Left ventricle myocardium inferior (tissue), 1 donor: ENCODE measurements at places on chromosomes 6 and 20. TPM values are rescaled to one million over a fixed set of nuclear protein-coding genes. Genes with fewer than 3 reads are reported as not detected.

The OPN5 gene
- total RNA-seq, result not detected

- no peak for DNase-seq
Observed at GRCh38 chr6:15709651-15710269, 46.9 kb upstream of the DTNBP1 start.

- no peak for DNase-seq
Observed at GRCh38 chr20:31698803-31699718, 23.6 kb downstream of the BCL2L1 start.

DNA sequence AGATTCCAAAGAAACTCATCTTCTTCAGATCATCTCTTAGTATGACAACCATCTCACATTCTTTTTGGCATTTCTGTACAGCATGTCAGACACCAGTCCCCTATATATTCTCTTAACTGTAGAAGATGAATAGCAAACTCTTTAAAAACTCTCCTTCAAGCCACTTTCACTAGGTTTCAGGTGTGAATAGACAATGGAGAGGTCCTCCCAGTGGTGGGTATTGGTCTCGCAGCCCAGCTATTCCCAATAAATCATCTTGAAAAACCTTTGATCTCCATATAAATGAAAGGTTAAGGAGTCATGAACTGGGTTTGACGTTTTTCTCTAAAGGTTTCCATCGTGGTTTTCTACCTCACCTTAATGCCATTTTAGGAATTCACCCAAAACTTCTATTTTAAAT, 180.0 kb downstream of the GJA1 start:
- no peak for DNase-seq

The ARMH2 gene
- total RNA-seq, result not detected

The GDAP1L1 gene
- total RNA-seq, result 0.55 TPM

DNA sequence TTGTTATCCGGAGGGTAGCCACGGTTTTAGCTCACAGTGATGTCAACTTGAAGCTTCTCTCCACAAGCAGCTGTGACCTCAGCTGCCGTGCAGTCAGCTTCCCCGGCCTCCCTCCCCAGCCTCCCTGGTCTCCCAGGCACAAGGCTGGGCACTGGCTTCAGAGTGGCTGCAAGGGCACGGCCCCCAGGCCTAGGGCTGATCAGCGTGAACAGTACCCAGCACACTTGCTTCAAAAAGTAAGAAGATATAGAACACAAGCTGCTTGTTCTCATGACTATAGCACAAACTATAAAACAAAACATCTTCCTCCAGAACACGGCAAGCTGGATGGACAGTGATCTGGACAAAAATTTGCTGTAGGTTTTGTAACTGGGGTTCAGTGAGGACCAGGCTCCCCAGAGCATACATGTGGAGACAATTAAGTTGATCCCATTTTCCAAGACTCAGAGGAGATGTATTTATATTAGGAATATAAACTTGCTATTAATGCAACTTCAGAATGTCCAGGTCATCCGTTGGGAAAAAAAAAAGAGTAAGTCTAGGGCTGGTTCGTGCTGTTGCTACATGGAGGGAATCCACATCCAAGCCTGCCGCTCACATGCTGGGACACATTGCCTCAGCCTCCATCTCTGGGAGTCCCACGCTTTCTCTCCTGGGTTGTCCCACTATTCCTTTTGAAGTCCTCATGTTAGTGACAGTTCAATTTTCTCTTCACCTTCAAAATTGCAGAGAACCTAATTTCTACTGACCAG, 199.4 kb upstream of the THBS2 start:
- DNase-seq, result no peak

- no peak for DNase-seq
Observed at GRCh38 chr20:33984182-33984719, 9.5 kb upstream of the RALY start.

DNA sequence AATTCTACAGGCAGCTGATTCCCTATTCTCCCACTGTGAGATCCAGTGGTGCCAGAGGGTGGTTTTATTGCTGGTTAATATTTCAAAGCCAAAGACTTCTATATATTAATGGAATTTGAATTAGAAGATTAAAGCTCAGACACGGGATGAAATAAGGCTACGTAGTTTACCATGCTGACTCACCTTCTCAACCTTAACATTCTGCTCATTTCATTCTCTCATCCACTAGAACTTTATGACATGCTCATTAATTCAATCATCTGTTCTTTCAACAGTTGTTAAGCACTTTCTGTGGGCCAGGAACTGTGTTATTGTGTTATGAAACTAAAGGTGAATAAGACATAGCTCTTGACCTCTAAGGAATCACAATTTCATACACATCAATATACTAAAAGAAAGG, 456.9 kb upstream of the MAP3K7 start:
- DNase-seq, result no peak

DNA sequence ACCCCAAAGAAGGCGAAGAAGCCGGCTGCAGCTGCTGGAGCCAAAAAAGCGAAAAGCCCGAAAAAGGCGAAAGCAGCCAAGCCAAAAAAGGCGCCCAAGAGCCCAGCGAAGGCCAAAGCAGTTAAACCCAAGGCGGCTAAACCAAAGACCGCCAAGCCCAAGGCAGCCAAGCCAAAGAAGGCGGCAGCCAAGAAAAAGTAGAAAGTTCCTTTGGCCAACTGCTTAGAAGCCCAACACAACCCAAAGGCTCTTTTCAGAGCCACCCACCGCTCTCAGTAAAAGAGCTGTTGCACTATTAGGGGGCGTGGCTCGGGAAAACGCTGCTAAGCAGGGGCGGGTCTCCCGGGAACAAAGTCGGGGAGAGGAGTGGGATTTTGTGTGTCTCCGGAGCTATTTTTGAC, 69.6 kb downstream of the HFE start:
- peak; percentile 45 for DNase-seq

The SPATS1 gene
- not detected for total RNA-seq

- DNase-seq, result no peak
Observed at GRCh38 chr6:133761706-133762105, 127.2 kb upstream of the TCF21 start.

The ADAT2 gene
- total RNA-seq, result 1.5 TPM

The PRSS16 gene
- total RNA-seq, result 0.49 TPM

DNA sequence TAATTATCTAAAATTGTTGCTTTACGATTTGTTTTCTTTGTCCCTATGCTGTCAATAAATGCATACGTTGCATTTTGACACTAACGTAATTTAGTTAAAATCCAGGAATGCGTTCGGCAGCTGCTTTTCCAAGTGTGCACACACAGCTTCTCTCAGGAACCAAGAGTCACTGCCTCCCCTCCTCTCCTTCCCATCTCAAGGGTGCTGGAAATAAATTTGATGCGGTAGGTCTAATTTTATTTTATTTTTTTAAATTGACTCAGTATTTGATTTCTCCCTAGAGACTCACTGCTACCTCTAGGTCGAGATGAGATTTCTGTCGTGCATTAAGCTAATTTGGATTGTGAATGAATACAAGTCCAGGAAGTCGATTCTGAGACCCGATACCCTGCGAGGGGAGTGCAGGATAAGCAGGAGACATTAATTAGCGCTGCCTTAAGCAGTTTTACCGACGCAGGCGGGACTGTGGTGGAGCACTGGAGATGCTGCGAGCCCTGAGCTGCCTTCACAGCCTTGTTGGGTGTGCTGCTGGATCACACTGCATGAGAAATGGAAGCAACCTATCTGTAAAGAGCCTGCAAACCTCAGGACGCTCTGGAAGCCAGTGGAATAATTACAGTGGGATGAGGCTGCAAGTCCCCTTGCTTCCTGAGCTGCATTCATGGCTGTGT, 381.2 kb downstream of the C6orf118 start:
- DNase-seq, result no peak

The COL10A1 gene
- 0.05 TPM for total RNA-seq

- peak; percentile 13 for DNase-seq
Observed at GRCh38 chr20:33653900-33654596, 8.1 kb upstream of the C20orf144 start.

DNA sequence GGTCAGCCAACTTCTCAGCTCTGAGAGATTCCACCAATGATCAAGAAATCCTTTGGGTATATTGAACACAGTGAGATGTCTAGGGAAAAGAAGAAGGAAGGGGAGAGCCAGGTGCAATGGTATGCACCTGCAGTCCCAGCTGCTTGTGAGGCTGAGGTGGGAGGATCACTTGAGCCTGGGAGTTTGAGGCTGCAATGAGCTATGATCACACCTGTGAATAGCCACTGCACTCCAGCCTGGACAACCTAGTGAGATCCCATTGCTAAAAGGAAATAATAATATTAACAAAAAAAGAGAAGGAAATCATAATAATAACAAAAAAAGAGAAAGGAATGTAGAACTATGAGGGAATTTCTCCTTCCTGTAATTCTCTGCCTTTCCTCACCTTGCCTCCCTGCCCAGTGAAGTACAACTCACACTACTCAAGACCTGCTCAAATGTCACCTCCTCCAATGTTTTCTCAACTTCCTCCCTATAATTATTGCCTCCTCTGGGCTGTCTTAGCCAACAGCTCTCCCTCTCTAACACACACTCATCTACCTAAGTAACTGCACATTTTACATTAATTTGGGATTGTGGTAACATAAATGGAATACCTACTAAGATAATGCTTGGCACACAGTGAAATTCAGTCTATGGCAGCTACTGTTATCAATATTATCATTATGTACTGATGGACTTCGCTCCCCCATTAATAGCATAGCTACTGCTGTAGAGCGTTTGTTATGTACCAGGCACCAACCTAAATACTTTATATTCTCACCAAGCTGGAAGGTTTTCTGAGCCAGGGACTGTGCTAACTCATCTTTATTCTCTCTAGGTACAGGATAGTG, 103.6 kb downstream of the KIF13A start:
- DNase-seq, result no peak

DNA sequence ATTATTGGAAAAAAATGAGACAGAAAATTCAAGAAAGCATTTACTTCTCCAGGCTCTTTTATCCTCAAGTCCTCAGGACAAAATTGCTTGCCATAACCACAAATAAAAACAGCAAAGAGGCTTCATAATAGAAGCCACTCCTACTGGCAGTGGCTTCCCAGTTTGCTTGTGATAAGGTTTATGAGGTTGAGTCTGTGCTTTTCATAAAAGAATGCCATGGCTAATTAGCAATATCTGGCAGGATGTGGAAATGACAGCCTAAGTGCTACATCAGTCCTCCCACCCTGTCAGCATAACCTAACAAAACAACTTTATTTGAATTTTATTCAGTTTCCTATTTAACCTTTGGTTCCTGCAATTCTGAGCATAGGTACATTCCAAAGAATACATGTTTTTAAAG, 80.9 kb upstream of the HTR1E start:
- no peak for DNase-seq

GRCh38 chr6:90103056-90103800, 193.4 kb downstream of the BACH2 start:
- no peak for DNase-seq

DNA sequence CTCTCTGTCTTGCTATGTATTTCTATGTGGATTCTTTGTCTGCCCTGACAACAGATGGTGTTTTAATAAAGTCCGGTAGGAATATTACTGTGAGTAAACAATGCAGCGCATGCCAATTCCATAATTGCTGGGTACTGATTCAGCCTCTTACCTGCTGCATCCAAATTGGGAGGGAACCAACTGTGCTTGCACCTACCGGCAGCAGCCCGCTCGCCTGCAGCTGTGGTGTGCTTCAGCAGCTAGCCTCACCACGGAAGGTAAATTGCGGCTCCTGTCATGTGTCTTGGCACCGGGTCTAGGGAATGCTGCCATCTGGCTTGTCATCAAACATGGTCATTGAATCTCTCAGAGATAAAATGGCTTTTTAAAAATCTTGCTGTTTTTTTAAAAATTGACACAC, 704.8 kb upstream of the SLC35B3 start:
- no peak for DNase-seq

The PM20D2 gene
- 14.3 TPM for total RNA-seq

GRCh38 chr6:15386110-15386755, 140.4 kb downstream of the JARID2 start:
- no peak for DNase-seq

- DNase-seq, result no peak
Observed at GRCh38 chr20:47989957-47990356, 204.7 kb upstream of the SULF2 start.

The MYCT1 gene
- total RNA-seq, result 15.0 TPM

The KCNS1 gene
- total RNA-seq, result 0.14 TPM

DNA sequence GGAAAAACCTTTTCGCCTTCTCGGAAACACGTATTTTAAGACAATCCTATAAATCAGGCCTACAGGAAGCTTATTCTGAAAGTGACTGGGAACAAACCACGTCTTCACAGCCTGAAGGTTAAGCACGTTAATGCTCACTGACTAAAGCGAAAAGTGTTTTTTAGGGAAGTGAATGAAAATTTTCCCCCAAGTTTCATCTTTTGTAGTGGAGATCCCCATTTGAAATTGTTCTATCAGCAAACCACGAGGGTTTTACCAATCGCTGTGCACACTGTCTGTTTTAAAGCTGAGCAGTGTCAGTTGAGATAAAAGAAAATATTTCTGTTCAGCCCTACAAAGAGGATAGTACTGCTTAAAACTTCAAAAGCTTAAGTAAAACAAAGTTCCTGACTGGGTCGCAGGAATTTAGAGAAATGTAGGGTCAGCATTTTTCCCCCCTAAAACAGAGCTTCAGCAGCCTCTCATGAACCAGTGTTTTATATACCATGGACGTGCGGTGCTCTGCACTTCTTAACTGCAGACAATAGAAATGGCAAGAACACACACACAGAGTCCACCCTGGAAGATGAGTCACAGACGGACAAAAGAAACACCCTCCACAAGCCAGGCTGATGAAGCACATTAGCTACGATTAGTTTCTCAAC, 34.9 kb downstream of the SLC22A23 start:
- no peak for DNase-seq

GRCh38 chr6:83511901-83512681, at the start of gene PRSS35:
Gene PRSS35, plus strand, starts transcription at chr6:83512534. Its CDS starts 10,908 bp downstream, at chr6:83523442.
- DNase-seq, result peak; percentile 45

DNA sequence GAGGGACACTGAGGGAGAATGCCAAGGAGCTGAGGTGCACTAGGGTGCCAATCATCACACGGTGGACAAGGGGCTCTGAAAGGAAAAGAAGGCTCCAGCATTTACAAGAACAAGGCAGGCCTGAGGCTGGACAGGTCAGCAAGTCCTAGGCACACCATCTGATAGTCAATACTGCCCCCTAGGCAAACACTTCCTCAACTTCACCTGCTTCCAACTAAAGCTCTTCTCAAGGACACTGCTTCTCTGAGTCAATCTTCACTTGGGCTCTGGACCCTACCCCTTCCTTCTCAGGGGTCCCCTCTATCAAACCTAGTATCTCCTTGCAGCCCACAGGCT, 37.7 kb upstream of the SLC4A11 start:
- no peak for DNase-seq

- DNase-seq, result peak; percentile 45
Observed at GRCh38 chr20:1881240-1881835, 13.9 kb upstream of the SIRPA start.

- no peak for DNase-seq
Observed at GRCh38 chr6:113476937-113477839, 380.0 kb upstream of the MARCKS start.

The CFAP61 gene
- 54.8 TPM for total RNA-seq

GRCh38 chr6:42963855-42964605, 3.5 kb downstream of the GNMT start:
- no peak for DNase-seq

- no peak for DNase-seq
Observed at GRCh38 chr20:44897133-44897532, 11.6 kb downstream of the YWHAB start.
